ENCODE measurements at places on chromosomes 2 and 18. TPM values are rescaled to one million over a fixed set of nuclear protein-coding genes. Genes with fewer than 3 reads are reported as not detected.

Gene IL18R1
- 17.1 TPM for total RNA-seq

Gene IL36RN
- not detected for total RNA-seq

Gene TACR1
- not detected for total RNA-seq

DNA sequence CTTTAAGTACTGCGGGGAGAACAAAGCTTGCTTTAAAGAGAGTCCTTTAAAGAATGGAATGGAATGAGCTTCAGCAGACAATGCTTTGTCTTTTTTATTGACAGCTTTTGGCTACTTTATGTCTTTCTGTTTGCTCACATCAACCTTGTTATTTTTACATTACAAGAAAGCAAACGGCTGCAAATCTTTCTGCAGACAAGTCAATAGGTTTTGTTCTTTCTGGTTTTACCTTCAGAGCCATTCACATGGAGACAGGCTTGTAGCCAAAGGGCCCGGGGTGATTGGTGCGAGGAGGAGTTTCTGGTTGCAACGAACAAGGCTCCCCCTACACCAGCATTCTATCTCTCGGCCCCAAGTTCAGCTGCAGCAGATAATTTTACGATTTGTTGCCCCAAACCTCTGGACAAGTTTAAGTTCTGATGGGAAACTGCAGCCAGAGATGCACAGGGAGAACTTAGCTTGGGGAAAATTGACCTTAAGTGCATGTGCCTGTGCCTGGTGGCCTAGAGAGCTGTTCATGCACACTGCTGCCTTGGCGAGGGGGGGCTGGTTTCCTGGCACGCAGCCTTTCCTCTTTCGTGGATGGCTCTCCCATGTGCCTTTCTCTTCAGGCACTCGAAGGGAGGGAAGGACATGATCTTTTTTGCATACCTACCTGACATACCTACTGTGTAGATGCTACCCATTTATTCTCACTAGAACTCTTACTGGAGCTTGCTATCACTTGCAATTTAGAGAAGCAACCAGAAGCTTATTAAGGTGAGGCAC is 543.2 kb downstream of the DCDC2C start:
- H3K27me3 ChIP-seq: no peaks in the 10 kb centered on the region
- DNase-seq: no peak

DNA sequence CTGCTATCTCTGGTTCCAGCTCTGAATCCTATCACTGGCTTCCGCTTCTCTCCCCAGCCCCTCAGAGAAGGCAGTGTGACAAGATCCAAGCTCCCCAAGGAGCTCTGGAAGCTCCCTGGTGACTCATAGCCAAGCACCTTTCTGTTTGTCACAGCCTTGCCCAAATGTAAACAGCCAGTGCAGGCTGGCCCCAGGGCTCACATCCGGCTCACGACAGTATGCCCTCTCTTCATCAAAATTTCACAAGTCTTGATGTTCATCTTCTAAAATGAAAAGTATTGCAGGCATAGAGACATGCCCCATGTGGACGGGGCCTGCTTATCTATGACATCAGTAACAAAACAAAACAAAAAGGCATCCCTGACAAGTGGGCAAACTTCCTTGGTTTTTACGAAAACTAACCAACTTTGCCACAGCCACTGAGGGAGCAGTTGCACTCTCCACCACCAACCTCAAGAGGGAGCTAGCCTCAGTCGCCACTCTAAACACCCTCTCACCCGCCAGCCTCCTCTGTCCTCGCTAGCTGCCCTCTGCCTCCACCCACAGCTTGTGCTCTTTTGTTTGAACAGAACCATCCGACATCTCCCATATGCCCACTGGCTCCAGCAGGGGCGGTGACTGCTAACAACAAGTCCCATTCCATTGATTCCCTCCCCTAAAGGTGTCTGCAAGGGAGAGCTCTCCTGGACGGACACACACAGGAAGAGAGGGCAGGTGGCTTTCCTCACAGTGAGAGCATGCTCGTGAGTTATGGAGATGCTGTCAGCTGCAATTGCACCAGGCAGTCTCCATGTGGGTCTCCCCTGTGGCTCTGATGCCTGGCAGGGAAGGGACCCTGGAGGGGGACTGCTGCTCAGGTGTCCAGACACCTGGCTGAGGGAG is 71.0 kb upstream of the DAPL1 start:
- H3K27me3 ChIP-seq: no peaks in the 10 kb centered on the region
- H3K36me3 ChIP-seq: no peaks in the 10 kb centered on the region
- no peaks in the 10 kb centered on the region for H3K4me1 ChIP-seq
- no peak overlapping the region for H3K27ac ChIP-seq

Measured in activated naive CD4-positive, alpha-beta T cell treated with anti-CD3 and anti-CD28 coated beads for 36 hours (primary cell).